ENCODE measurements at places on chromosomes 1 and 21. TPM values are rescaled to one million over a fixed set of nuclear protein-coding genes. Genes with fewer than 3 reads are reported as not detected.

The ZNF496 gene
- polyA plus RNA-seq: 39.6 TPM

The CYB5RL gene
- 8.5 TPM for polyA plus RNA-seq

The LAPTM5 gene
- polyA plus RNA-seq: 18.3 TPM

The FLG2 gene
- 0.27 TPM for polyA plus RNA-seq

The MANEAL gene
- polyA plus RNA-seq: 4.9 TPM

The SERPINC1 gene
- polyA plus RNA-seq: 0.75 TPM

The NCDN gene
- polyA plus RNA-seq: 20.8 TPM

All from renal pelvis (tissue), 12 donors.